ENCODE measurements at places on chromosomes 5 and 9. TPM values are rescaled to one million over a fixed set of nuclear protein-coding genes. Genes with fewer than 3 reads are reported as not detected.

CCDC112 gene
- 5.3 TPM for total RNA-seq

ORM2 gene
- not detected for total RNA-seq

ARL10 gene
- total RNA-seq, result 6.0 TPM

GADD45G gene
- total RNA-seq, result 44.5 TPM
